Mesenteric fat pad (tissue), 1 donor: ENCODE measurements at places on chromosomes 3 and 15. TPM values are rescaled to one million over a fixed set of nuclear protein-coding genes. Genes with fewer than 3 reads are reported as not detected.

CDAN1 gene
- total RNA-seq: 9.1 TPM

SPINT1 gene
- total RNA-seq: 2.7 TPM

PTX3 gene
- total RNA-seq: 618 TPM

CIDEC gene
- 880 TPM for total RNA-seq

P2RY13 gene
- total RNA-seq: 4.7 TPM

ZNF662 gene
- total RNA-seq: 5.7 TPM

RTP1 gene
- not detected for total RNA-seq

THUMPD3 gene
- 43.0 TPM for total RNA-seq

ALDH1A3 gene
- total RNA-seq: 194 TPM

CYP11A1 gene
- total RNA-seq: 1.9 TPM

IL17RB gene
- not detected for total RNA-seq

ALDH1L1 gene
- 105 TPM for total RNA-seq

SCN11A gene
- 0.32 TPM for total RNA-seq

- DNase-seq: no peak
Observed at GRCh38 chr3:156489462-156489911, 65.4 kb downstream of the SSR3 start.

DNA sequence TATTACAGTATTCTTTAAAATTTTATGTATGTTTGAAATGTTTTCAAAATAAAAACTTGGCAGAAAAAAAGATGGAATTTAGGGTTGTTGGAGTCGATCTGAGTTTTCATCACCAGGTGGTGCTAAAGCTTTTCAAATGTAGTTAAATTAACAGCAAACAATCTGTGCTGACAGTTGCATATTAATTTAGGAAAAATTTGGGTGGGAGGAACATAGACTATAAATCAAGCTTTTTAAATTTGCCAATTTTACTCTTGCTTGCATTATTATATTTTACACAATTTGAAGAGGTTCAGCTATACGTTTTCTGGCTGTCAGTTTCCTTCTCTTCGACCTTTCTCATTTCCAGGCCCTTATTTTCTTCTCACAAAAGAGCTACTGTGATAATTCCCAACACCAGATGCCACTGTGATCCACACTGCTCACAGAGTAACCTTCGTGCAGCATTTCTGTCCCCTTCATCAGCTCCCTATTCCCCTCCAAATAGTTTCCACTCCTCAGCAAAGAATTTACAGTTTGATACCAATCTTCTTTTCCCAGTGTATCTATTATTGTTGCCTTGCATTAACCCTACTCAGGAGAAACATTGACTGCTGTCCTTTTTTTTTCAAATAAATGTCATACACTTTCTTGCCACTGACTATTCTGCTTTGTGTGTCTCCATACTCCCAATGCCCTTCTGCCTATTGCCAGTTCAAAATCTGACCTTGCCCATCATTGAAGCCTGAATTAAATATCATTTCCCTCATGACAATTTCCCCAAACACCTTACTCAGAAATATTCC lies 53.4 kb upstream of the EIF5A2 start:
- DNase-seq: no peak

- no peak for DNase-seq
Observed at GRCh38 chr3:188001093-188001492, 152.9 kb upstream of the LPP start.

DNA sequence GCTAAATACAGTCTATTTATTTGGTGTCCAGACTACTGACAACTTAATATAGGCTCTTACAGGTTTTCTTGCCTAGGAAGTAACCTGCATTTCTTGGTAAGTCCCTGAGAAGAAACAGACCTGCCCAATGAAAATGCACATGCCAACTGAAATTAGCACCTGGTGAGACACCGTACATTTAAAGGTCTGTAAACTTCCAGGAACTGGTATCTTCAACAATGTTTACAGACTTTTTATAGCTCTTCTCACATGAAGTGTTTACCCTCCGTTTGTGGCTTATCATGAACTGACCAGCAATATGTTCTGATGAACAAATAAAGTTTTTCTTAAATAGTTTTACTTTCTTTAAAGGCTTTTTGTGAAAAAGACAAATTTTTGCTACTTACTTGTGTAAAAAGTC lies 93.3 kb downstream of the PCCB start:
- no peak for DNase-seq

DNA sequence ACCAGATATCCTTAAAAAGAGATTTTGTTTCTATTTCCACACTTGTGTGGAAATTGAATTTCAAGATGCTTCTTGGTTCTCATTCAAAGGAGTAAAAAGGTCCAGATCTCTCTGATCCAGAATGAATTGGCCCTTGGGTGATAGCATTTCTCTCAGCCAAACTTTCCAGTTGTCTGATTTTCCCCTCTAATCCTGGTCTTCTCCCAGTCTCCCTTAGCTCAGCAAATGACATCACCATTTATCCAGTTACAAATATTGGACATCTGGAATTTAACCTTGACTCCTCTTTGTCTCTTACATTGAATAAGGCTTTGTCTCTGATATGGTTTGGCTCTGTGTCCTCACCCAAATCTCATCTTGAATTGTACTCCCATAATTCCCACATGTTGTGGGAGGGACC lies 10.2 kb upstream of the FGF7 start:
- no peak for DNase-seq

GRCh38 chr15:43748376-43748775 lies 2.1 kb downstream of the PDIA3 start:
- no peak for DNase-seq

GRCh38 chr3:192916371-192917027 lies 1.2 kb downstream of the MB21D2 start:
- no peak for DNase-seq

DNA sequence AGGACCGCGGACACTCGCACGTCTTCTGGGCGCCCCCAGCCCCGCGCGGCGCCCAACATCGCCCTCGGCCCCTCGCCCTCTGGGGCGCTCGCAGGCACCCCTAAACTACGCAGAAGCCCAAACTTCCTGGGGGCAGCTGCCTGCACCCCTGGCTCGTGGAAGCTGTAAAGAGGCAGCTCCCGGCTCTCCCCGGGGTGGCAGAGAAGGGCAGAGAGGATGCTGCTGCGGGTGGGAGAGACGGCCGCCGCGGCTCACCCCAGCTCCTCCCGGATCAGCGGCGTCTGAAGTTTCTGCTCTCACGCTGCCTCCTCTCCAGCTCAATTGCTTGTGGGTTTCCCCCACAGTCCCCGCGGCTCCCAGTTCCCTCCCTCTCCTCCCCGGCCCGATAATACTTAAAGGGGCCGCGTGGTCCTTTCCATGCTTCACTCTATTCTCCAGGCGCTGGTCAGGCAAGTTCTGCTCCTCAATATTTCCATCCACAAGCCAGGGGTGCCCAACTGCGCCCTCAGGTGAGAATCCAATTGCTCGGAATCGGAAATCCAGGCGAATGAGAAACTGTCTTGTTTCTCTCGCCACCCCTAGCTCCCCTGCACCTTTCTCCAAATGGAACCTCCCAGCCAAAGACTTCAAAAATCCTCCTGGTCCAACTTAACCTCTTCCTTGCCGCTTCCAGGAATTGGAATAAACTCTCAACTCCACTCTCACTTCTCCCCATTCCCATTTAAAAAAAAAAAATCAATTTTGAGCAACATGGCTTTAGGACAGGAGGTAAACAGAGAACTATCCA lies 748.5 kb downstream of the ROBO1 start:
- DNase-seq: no peak

- no peak for DNase-seq
Observed at GRCh38 chr3:6861625-6862000, 698 bp downstream of the GRM7 start.

DNA sequence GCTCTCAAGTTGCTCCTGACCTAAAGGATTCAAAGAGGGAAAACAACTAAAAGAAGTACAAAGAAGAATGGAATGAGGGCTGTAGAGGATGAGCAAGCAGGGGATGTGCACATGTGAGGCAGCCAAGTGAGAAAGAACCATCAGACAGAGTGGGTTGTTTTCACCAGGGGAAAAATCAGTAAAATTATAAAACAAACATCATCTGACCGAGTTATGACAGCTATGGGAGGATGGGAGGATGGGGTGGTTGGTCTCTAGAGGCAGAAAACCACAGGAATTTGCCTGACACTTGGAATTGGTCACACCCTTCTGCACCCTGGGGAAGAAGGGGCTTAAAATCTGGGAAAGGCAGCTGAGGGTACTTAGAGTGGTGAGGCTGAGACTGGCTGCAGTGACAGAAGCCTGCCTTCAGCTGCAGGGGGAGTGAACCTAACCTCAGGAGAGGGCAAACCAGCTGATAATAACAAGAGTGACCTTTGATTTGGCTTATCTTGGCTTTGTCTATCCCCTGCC lies 10.1 kb downstream of the ARHGAP31 start:
- DNase-seq: no peak

- DNase-seq: no peak
Observed at GRCh38 chr15:51349156-51349844, 7.8 kb downstream of the GLDN start.

- no peak for DNase-seq
Observed at GRCh38 chr15:58795825-58796224, 24.7 kb downstream of the MINDY2 start.

DNA sequence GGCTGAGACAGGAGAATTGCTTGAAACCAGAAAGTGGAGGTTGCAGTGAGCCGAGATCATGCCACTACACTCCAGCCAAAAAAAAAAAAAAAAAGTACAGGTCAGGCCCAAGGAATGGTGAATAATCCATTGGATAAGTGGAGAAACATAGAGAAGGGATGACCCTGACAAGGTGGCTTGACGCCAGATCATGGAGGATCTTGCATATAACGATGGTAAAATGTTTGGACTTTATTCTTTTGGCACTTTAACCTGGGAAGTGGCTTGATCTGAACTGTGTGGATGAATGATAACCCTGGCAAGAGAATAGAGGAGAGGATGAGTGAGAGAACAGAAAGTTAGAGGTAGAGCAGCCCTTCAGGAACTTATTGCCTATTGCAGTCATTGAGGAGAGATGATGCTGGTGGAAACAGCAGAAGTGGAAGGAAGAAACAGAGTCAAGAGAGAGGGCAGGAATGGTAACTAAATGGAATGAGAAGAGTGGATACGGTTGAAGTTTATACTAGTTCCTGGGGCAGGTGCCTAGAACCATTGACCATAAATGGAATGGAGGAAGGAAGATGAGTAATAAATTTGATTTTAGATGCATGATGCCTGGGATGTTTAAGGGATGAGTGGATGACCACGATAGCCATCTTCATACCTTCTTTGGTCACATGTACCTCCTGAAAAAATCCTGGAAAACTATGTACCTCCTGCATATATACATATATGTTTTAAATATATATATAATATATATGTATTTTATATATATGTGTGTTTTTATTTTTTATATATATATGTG lies 57.8 kb downstream of the BLM start:
- DNase-seq: no peak

- no peak for DNase-seq
Observed at GRCh38 chr15:84734794-84735479, 13.5 kb upstream of the ZNF592 start.

GRCh38 chr3:120029749-120030148 lies 64.5 kb downstream of the GSK3B start:
- no peak for DNase-seq

GRCh38 chr3:144569651-144570050 lies 598.0 kb downstream of the DIPK2A start:
- DNase-seq: no peak

DNA sequence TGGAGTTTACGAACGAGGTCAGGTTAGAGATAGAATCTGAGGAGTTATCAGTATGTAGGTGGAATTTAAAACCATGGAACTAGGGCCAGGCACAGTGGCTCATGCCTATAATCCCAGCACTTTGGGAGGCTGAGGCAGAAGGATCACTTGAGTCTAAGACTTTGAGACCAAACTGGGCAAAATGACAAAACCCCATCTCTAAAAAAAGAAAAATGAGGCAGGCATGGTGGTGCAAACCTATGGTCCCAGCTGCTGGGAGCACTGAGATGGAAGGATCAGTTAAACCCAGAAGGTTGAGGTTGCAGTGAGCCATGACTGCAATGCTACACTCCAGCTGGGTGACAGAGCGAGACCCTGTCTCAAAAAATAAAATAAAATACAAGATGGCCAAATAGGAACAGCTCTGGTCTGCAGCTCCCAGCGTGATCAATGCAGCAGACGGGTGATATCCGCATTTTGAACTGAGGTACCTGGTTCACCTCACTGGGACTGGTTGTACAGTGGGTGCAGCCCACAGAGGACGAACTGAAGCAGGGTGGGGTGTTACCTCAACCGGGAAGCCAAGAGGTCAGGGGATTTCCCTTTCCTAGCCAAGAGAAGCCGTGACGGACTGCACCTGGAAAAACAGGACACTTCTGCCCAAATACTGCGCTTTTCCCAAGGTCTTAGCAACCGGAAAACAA lies 33.3 kb downstream of the ZMAT3 start:
- DNase-seq: no peak

- no peak for DNase-seq
Observed at GRCh38 chr3:70815817-70816216, 503.4 kb upstream of the MDFIC2 start.

GRCh38 chr15:42971830-42972229 lies 51.3 kb upstream of the TTBK2 start:
- DNase-seq: no peak

- no peak for DNase-seq
Observed at GRCh38 chr15:69748576-69749185, 296.1 kb downstream of the RPLP1 start.

DNA sequence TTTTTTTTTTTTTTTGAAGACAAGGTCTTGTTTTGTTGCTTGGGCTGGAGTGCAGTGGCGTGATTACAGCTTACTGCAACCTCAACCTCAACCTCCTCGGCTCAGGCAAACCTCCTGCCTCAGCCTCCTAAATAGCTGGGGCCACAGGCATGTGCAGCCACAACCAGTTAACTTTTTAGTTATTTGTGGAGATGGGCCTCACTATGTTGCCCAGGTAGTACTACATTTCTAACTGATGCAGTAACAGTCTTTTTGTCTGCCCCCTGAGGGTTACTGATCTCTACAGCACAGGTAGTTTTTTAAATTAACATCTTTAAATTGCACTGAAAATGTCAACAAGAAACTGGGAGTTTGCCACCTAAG lies 3.4 kb upstream of the LMLN start:
- DNase-seq: no peak

DNA sequence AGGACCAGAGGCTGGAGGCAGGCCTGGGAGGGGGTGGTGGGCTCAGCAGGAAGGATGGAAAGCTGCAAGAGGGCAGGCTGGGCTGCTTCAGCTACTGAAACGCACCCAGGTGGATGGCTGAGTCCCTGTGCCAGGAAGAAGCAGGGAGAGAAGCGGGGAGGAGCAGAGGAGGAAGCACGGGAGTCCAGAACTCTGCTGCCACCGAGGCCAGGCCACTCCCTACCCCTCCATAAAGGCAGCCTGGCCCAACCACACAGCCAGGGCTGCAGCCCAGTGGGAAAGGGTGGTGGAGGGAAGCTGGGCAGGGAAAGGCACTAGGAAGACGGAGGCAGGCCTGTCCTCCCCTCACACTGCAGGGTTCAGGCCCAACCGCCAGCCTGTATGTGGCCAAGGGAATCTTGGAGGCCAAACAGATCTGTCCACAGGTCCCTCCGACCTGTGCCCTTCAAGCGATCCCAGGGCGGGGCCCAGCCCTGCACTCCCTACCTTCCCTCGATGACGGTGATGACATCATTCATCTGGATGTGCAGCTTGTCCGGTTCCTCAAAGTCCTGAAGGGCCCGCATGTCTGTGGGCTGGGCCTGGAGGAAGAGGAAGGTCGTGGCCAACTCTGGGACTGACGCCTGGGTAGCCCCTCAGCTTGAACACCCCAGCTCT lies 30.5 kb downstream of the TNK2 start:
- no peak for DNase-seq

GRCh38 chr3:184737063-184737462 lies 25.2 kb upstream of the MAGEF1 start:
- peak; percentile 18 for DNase-seq

- DNase-seq: no peak
Observed at GRCh38 chr15:64249883-64250575, 87.2 kb upstream of the PPIB start.

- DNase-seq: no peak
Observed at GRCh38 chr3:99823723-99824711, 6.4 kb downstream of the CMSS1 start.

GRCh38 chr3:100436951-100437350 lies 35.6 kb downstream of the LNP1 start:
- DNase-seq: no peak
